ENCODE measurements at places on chromosomes 7 and 10.

- no peak for DNase-seq
Observed at GRCh38 chr7:28836716-28837115, 121.4 kb downstream of the TRIL start.

- no peak for DNase-seq
Observed at GRCh38 chr7:152931633-152932032, 172.1 kb downstream of the ACTR3B start.

DNA sequence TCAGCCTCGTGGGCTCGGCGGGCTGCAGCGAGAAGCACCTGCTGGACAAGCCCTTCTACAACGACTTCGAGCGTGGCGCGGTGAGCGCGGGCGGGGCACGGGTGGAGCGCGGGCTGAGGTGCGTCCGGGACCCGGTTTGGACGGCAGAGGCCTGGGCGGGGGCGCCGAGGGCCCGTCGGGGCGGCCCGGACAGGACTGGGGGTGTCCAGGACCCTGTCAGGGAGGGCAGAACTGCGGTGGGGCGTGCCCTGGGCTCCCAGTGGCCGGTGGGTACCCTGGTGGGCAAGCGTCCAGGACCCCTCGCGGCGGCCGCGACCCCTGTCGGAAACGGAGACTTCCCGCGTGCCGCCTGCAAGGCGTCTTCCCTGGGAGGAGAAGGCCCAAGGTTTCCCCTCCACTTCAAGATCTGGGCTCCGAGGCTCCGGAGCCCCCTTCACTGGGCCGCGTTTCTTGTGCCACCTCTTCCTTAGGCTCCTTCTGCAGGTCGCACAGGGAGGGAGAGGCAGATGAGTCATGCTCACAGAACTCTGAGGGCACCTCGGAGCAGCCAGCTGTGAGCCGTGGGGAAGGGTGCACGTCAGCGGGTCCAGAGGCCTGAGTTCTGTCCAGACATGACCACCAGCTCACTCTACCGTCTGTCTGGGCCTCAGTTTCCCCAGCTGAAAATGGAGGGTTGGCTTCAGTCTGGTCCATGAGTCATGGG is 485 bp downstream of the ALOX5 start:
- DNase-seq = no peak

- no peak for DNase-seq
Observed at GRCh38 chr7:43196379-43196778, 83.9 kb downstream of the HECW1 start.

- DNase-seq = no peak
Observed at GRCh38 chr7:139651914-139652313, 125.9 kb downstream of the HIPK2 start.

DNA sequence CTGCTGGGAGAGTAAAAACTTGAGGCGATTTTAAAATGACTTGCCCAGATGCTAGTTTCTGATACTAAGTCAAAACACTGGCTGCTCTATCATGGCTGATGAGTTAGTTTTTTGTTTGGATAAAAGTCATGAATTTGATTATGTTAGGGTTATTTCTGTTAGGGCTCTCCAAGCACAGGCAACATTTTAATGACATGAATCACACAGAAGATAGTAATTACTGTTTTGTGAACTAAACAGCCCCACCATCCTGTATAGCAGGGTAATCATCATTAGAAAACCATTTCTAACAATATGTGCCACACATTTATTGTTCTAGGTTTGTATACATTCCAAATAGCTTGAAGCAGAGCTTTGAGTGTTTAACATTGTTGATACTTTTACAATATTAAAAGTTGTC is 750.3 kb downstream of the ANKRD7 start:
- no peak for DNase-seq

DNA sequence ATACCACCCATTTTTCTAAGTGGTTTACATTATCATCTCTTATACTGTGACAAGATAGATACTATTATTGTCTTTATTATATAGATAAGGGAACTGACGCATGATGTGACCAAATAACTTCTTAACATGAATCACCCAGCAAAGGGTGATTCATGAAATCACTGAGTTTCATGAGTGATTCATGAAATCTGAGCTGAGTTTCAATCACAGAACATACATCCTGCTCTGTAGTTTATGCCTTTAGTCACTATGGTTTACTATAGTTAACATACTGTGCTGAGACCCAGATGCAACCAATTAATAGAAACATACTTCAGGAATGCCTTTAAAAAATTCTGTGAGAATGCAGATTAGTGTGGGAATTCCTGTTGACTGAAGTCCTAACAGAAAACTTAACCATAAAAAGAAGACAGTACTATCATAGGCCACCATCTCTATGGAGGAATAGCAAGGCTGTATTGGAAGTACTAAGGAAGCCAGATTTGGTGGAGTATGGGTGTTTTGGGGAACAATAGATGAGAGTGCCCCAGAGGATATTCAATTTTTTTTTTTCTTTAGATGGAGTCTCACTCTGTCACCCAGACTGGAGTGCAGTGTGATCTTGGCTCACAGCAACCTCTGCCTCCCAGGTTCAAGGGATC is 43.1 kb upstream of the SEMA3A start:
- peak; percentile 87 for DNase-seq

DNA sequence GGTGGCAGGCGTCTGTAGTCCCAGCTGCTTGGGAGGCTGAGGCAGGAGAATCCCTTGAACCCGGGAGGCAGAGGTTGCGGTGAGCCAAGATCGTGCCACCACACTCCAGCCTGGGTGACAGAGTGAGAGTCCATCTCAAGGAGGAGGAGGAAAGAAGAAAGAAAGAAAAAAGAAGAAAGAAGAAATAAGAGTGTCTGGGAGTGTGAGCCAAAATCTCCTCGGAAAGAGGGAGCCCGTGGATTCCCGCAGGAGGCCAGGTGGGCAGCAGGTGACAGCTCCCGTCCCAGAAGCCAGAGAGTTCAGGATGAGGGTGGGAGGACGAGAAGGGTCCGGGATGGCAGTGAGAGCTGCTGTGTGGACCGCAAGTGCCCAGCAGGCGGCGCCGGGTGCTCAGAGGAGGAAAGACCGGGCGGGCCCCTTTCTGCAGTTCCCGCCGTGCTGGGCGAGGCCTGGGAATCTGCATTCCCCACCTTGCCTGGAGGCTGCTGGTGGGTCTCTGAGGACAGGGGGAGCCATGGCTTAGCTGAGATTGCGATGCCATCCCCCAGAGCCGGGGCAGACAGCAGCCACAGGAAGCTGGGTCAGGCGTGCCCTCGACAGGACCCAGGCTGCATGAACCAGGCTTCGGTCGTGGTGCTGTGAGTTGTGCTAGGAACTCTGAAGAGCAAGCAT is 17.1 kb upstream of the AMZ1 start:
- DNase-seq = no peak

DNA sequence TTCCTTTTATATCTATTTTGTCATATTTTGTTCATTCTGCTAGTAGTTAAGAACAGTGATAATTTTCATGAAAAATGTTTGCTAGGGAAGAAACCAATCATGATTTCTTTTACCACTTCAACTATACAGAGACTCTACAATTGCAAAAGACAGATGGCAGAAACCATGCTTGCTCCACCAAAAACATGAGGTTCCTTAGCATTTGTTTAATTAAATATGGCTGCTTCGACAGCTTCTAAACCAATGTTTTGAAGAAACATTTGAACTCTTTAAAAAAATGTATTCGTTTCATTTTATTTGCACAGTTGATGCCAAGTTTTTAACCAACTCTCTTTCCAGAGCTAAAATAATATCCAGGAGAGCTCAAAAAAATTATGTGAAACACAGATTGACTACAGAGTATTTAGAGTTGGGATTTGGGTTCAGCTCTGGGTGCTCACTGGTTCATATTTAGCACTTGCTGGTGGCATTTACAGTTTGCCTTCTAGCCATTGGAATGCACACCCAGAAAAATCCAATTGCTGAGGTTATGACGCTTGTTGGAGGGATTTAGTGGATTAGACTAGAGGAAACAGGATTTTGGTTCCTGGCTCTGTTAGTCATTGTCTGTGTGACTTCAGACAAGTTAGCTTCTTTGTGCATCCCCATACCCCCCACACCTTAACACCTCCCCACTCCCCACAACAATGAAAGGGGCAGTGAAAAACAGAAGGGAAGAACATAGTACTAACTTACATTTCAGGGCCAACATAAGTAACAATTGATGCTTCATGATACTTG is 35.8 kb upstream of the SDHAF3 start:
- no peak for DNase-seq

- DNase-seq = no peak
Observed at GRCh38 chr7:139345042-139345441, 3.9 kb downstream of the FMC1 start.

DNA sequence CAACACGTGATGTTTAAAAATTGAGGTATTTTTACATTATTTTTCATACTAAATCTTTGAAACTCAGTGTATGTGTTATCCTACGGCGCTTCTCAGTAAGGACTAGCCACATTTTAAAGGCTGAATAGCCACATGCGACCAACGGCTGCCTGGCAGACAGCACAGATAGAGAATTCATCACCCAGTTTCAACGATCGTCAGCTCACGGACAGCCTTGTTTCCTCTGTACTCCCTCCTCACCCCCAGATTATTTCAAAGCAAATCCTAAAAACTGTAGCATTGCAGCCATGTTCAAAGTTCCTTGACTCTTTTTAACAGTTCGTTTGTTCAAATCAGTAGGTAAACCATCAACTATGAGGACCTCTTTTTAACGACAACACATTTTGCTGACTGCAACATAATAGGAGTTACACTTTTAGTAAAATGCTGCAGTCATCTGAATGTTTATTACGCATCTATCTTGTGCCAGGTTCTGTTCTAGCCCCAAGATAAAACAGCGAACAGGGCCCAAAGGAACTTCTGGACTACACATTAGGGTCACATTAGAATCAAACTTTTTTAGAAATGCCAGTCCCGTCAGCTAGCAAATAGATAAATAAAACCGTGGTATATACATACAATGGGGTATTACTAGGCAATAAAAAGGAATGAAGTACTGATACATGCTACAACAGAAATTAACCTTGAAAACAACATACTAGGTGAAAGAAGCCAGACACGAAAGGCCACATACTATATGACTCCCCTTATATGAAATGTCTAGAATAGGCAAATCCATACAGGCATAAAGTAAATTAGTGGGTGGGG is 5.7 kb downstream of the OSBPL3 start:
- no peak for DNase-seq

DNA sequence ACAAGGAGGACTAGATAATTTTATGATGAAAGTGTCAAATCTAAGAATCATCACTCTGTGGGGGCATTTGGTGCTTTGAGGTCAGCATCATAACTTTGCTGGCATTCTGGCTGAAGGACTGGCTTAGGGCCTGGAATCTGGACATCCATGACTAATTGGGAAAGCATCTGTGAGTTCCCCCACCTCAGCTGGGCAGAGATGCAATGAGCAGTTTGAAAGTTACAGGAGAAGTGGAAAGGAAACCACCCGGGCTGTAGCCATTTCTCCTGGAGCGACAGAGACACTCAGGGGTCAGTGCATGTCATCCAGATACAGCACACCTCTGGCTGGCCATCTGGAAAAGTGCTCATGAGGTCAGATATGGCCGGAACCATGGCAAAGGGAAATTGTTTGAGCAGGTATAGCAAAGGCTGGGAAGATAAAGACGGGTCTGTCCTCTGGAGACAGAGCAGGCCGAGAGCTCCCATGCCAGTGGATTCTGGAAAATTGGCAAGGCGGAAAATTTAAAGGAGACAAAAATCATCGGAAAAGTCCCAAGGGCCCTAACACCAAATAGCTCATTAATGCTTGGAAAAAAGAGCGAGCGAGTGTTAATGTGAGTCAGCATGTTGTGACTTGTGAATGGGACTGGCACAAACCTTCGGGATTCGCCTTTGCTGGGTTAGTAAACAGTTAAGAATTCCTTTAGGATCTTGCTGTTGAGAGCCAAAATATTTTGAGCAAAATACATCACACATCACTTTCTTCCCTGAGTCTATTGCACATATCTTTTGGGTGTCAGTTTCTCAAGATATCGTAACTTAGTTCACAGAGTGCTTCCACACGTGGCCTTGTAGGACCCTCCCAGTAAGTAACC is 188.4 kb upstream of the AGK start:
- no peak for DNase-seq

- DNase-seq = no peak
Observed at GRCh38 chr7:151174246-151175046, 7.0 kb upstream of the GBX1 start.

- no peak for DNase-seq
Observed at GRCh38 chr7:138006106-138006505, 4.2 kb upstream of the CREB3L2 start.

DNA sequence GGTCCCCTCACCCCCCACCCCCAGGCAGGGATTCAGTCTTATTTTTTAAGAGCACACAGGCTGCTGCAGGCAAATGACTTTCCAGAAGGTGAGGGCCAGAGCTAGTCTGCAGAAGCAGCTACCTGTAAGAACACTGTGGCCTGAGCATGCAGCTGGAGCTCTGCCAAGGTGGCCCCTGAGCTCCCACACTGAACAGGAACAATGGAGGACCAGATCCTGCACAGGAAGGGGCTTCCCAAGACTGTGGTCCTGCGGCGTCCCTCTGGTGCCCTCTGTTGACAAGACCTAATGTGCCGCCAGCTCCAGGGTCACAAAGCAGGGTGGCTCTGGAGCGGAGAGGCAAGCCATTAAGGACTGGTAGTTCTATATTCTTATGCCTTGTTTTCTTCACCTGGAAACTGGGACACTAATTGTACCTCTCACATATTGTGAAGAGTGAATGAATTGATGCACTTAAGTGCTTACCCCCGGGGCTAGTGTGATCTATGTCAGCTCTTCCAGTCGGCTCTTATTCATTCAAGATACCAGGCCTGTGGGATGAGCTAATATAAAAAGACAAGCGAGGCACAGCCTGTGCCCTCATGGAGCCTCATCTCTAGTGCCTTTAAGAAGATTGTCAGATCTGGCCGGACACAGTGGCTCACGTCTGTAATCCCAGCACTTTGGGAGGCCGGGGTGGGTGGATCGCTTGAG is 8.0 kb upstream of the BEND7 start:
- no peak for DNase-seq

DNA sequence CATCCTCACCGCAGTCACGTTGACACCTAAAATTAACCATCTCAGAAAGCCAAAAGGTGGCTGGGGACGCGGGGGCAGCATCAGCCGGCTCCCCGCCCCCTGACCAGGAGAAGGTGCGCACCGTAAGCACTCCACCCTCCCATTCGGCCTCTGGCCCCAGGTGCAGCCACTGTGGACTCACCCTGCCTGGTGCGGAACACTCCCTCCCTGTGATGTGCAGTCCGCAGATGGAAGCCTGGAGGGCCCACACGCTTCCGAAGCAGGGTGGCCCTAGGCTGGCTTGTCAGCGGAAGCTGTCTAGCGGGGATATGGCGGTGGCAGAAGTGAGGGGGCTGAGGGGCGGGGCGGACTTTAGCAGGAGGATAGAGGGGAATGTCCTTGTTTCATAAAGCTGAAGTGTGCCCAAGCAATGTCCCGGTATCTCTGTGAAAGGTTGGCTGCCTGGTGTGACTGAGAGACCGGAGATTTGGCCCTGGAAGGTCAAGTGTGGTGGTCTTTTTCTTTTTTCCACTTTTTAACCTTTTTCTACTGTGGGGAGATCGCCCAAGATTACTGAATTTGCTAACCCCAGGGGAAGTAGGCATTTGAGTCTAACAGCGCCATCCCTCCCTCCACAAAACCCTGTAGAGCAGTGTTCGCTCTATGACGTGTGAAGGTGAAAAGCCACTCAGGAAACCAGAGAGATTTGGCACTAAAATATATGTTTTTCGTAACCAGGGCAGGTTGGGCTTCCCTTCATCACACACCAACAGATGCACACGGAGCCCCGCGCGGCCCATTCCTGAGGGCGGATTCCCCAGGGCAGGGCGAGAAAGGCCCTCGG is 74.7 kb downstream of the CXCL12 start:
- no peak for DNase-seq

- DNase-seq = no peak
Observed at GRCh38 chr10:60142736-60143135, 236.4 kb upstream of the CCDC6 start.
